IMR-90 (cell line): ENCODE measurements at places on chromosomes 3 and 15.

DNA sequence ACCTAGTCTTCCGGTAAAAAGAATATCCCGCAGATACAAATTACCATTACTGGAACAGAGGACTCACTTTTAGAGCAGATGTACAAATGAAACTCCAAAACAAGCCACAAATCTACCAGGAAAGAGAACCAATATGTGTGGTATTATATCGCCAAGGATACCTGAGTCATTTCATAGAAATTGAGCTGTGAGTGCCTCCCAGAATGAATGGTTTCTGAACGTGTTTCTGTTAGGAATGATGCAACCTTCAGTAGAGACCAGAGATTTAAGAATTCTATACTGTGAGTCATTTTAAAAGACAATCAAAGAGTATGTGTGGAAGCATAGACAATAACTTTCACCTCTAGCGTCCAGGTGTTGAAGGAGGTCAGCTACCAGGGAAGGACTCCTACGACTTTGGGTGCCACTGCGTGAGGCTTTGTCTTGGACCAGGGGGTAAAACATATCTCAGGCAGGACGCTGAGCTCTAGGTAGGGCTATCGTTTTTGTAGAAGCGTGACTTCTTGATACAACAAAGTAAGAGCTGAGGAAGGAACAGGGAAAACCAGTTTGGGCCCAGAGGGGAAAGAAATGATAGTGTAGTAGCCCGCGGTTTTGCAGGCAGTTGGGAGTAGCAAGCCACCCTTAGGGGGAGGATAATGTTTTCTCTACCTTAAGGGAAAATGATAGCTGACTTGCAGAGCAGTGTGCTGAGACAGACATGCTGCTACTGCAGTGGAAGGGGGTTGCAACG is 210.4 kb downstream of the TP63 start:
- peak; percentile 64 for DNase-seq

DNA sequence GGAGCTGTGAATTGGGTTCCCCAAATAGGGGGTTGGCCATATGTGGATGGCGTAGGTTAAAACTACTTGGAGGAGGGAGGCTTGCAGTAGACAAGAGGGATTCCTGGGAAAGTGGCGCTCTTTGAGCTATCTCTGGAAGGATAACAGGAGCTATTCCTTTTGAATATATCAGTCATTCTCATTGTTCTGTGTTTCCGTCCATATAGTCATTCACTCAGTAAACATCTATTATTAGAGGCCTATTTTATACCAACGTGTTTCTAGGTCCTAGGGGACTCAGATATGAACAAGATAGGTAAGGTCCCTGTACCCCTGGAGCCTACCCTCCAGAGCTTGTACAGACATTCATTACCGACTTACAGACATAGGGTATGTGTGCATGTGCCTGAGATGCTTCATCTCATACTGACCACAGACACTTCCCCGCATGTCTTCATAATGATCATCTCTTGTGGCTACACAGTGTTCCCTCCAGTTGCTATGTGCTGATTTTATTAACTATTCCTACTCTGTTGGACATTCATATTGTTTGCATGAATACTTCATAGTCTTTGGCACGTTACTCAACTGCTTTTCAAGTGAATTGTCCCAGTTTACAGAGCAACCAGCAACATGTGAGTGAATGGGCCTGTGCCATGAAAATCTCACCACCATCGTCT is 55.8 kb upstream of the VILL start:
- no peak for DNase-seq

- no peak for DNase-seq
Observed at GRCh38 chr3:153041181-153041580, 120.8 kb upstream of the RAP2B start.

- no peak for DNase-seq
Observed at GRCh38 chr3:52438579-52439425, 6.1 kb downstream of the SEMA3G start.

GRCh38 chr15:45555934-45556608 is 31.1 kb upstream of the BLOC1S6 start:
- DNase-seq: no peak

- DNase-seq: peak; percentile 34
Observed at GRCh38 chr3:45026957-45027356, 854 bp downstream of the CLEC3B start.

- no peak for DNase-seq
Observed at GRCh38 chr3:17747174-17747889, 4.9 kb upstream of the TBC1D5 start.

DNA sequence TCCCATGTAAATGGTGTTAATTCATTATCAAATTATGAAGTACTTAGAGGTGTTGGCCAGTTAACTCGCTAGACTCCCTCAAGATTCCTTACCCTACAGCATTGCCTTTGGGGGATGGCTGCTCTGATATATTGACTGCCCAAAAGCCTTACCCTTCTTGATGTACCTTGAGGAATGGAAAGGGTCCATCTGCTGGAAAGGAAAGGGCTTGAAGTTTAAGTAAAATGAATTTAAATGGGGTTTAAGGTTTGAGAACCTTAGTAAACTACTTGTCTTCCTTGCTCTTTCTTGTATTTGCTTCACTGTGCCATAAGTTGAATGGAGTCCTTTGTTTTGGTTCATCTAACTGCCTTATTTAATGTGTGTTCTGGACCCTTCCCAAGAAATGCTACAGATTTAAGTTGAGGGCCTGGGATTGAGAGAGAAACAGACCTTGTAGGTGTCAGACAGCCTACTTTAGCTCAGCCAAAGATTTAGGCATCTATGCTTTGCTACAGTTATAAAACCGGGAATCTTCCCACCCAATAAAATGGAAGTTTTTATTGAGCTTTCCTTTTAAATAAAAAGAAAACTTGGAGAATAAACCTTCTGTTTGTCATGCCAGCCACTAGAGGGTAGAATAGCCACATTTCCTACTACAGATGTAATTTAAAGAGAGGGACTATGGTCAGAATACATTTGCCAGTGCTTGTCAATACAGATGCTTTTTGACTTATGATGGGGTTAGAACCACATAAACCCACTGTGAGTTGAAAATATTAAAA is 25.3 kb downstream of the CMSS1 start:
- DNase-seq: peak; percentile 73

DNA sequence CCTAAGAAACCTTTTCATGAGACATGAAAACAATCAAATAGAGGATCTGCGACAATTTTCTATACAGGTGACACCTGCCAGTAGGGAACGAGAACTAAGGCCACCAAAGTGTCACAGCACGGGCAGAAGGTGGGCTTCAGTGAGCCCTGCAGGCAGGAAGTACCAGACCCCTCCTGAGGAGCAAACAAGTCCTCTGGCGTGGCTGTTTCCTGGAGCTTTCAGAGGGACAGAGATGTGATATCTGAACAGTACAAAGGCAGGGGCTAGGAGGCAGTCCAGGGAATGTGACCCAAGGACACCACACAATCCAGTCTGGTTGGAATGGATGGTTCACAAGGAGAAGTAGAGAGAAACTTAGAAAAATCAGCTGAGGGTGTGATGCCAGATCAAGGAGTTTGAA is 16.8 kb downstream of the POMGNT2 start:
- no peak for DNase-seq
